ENCODE measurements at places on chromosomes 2 and 18.
A peak's percentile ranks its signal among the peaks of the same experiment; 100 is the strongest.

GRCh38 chr2:168449419-168449818 lies 6.7 kb upstream of the CERS6 start:
- DNase-seq: no peak

DNA sequence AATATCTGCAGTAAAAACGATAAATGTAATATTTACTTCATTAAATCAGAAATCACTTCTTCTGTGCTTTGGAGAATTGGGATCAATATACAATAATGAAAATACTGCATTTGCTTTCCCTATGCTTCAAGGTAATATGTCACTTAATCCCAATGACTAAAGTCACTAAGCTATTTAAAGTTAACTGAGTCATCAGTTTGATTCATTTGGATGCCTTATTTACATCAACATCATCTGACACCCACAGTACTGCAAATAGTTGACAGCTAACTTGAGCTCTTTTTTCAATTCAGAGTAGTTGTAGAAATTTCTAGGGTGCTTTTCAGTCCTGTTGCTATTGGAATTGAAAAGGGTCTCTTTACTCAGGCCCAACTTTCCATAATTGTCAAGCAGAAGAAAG lies 776.9 kb upstream of the FSHR start:
- DNase-seq: no peak

DNA sequence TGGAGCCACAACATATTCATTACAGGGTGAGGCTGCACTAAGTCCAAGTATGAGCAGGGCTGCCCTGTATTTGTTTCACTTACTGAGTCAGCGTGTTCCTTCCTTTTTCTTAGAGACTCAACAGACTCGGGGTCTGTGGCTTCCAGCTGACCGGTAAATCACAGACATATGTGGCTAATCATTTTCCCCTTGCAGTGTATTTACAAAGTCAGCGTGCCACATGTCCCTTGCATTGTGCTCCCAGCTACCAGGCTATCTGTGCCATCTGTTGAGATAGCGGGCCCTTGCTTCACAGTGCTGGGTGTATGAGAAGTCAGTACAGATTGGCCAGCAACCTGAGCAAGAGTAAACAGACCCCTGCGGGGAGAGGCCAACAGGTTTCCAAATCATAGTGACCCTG lies 254.3 kb downstream of the LRRTM1 start:
- DNase-seq: no peak

DNA sequence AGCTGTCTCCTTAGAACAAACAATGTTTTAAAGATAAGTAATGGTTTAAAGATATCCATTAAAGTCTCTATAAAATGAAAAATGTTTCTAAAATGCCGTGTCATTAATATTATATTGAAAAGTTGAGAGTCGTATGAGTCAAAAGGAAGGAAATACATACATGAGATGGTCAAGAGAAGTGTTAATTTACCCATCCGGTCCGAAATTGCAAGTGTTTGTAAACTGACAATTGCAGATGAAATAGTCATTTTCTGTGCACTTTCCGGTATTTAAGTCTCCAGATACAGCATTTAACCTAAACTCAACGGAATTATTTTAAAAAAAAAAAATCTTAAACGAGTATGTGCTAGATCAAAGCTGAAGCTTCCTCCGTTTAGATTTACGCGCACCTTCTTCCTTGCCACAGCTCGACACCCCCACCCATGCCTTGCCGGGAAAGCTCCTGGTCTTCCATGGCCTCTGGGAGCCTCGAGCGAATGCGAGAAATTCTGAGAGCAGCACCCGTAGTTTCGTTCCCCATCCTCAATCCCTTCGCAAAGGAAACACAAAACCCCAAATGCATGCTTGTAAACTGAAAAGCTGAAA lies 1.8 kb downstream of the DSC3 start:
- DNase-seq: no peak

DNA sequence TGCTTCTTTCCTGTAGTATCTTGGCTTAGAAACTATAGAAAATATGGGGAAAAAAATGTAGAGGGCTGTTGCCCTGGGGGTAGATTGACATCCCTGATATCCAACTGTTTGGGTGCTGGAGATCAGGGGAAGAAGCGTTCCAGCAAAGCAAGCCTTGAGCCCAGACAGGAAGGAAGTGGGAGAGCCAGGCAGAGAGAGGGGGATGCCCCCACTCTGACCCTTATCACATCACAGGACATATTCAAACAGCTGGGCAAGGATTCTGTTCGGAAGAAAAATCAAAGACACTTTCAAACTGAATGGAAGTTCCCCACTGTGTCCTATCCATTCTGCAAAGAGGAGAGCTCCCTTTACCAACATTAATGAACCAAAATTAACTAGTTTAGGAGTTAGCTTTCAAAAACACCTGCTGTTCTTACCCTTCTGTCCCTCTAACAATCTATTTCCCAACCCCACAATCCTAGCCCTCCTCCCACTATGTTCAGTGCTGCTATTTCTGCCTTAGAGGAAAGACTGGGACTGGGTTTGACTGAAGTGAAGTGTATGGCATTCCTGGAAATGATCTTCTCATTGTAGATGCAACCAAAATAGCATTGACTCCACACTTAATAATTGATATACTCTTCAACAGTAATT lies 16.9 kb upstream of the KCNG3 start:
- DNase-seq: no peak

GRCh38 chr2:5740817-5741216 lies 48.6 kb downstream of the SOX11 start:
- DNase-seq: peak; percentile 15

DNA sequence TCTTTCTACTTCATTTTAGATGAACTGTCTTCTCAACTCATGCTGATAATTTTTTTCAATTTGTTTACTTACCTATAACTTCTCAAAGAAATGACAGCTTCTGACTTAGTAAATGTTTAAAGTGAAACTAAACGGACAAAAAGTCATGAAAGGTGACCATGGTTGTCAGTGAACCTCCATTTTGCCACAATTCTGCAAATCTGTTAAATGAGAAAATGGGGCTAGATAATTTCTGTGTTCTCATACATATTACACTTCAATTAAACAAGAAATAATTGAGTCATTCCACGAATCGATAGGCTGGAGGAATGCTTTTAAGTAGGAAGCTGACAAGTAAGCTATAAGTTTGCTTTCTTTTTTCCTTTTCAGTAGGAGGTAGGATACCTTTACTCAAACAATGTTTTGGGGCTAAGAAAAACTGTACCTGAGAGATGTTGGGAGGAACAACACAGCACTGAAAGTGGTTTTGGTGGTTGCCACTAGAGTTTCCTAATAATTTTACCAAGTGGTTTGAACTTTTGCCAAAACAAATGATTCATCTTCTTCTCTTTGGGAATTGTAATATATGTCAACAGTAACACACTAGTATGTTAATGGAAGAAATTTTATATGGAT lies 17.1 kb downstream of the DYNAP start:
- DNase-seq: no peak

DNA sequence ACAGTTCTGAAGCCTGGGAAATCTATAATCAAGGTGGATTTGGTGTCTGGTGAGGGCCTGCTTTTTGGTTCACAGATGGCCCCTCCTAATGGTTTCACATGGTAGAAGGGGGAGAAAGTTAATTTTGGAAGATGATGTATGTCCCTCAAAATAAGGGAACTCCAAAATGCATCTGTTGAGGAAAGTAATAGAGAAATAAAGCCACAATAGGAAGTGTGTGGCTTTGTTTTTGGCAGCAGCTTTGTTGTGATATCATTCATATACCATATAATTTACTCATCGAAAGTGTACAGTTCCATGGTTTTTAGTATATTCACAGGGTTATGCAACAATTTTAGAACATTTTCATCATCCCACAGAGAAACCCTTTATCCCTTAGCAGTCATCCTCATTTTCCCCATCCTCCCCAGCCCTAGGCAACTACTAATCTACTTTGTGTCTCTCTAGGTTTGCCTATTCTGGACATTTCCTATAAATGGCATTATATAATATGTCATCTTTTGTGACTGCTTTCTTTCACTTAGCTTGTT lies 274.0 kb upstream of the FAM98A start:
- no peak for DNase-seq

GRCh38 chr2:22209545-22209944 lies 1085.8 kb downstream of the TDRD15 start:
- DNase-seq: no peak

All from hippocampal formation (tissue), 2 donors.